Cardiac atrium fibroblast (primary cell): ENCODE measurements at places on chromosomes 6 and 20. TPM values are rescaled to one million over a fixed set of nuclear protein-coding genes. Genes with fewer than 3 reads are reported as not detected.

Gene OVOL2
- not detected in 2 replicates for total RNA-seq

Gene TMC2
- total RNA-seq = not detected in 2 replicates

Gene ADGRF4
- 0.16 TPM in 1 of 2 replicates, not detected in the other for total RNA-seq

Gene ERVFRD-1
- total RNA-seq = not detected in 2 replicates

Gene PDYN
- not detected in 2 replicates for total RNA-seq

Gene WFDC10B
- total RNA-seq = not detected in 2 replicates

Gene RIOK1
- 13.0 and 19.3 TPM in 2 replicates for total RNA-seq

Gene PRKN
- total RNA-seq = 1.1 and 1.4 TPM in 2 replicates

Gene TMEM14C
- 194 and 198 TPM in 2 replicates for total RNA-seq

Gene CAPN11
- 0.97 TPM in 1 of 2 replicates, not detected in the other for total RNA-seq

Gene RGS17
- total RNA-seq = 1.8 and 4.0 TPM in 2 replicates

Gene ADA
- total RNA-seq = 15.6 and 22.0 TPM in 2 replicates

Gene HLA-G
- total RNA-seq = not detected in 2 replicates

Gene IP6K3
- total RNA-seq = under 0.01 TPM in 1 of 2 replicates, not detected in the other

Gene KCNG1
- total RNA-seq = 5.2 and 9.1 TPM in 2 replicates

Gene FAM83C
- not detected in 2 replicates for total RNA-seq

Gene GRM4
- not detected in 2 replicates for total RNA-seq

Gene GTF2H4
- total RNA-seq = 7.6 and 13.2 TPM in 2 replicates
